ENCODE measurements at places on chromosomes 5 and 9.

DNA sequence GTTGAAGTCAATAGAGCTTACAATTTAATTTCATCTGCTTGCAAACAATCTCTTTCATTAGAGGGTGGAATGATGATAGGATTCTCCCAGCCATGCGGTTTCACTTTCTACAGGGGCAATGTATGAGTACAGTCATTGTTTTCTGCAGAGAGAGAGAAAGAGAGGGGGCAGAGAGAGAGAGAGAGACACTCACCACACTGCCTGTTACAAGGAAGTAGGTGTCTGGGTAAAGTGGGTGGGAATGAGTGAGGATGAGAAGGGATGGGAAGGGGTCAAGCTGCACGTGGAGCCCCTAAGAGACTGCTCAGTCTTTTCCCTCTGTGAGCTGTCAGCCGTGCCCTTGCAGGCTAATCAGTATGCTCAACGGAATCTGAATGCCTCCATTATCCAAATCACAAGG lies 454.3 kb downstream of the KDM4C start:
- peak; percentile 37 for DNase-seq

DNA sequence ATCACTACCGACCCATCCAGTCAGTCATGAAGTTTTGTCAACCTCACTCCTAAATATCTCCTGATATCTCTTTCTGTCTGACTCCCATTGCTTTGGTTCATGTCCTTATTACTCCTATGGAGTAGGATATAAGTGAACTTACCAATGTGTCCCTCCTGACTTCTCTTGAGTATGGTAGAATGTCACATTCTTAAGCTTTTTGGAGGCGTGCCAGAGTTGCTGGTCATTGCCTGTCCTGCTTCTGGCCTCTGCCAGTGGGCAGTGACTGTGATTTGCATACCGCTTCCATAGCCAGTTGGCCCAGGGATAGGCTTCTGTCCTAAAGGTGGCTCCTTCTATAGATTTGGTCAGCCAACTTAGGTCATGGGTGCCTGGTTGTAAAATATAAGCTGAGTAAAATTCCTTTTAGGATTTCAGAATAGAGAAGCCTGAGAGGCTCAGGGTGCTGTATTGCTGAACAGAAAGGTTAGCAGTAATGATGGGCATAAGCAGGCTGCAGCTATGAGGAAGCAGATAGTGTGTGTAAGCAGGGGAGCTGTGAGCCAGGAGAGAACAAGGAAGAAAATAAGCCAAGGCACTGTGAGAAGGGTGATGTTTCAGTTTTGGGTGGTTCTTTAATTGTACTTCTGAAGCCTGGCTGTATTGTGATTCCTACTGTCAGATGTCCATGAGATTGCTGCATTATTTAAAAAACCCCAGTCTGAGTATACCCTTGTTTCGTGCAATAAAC lies 16.1 kb upstream of the MARCHF3 start:
- DNase-seq = no peak

- no peak for DNase-seq
Observed at GRCh38 chr5:21051945-21052344, 1063.9 kb upstream of the CDH18 start.

- DNase-seq = peak; percentile 21
Observed at GRCh38 chr9:749716-750115, 91.8 kb upstream of the DMRT1 start.

- DNase-seq = peak; percentile 34
Observed at GRCh38 chr9:38641985-38642864, 21.8 kb upstream of the ANKRD18A start.

DNA sequence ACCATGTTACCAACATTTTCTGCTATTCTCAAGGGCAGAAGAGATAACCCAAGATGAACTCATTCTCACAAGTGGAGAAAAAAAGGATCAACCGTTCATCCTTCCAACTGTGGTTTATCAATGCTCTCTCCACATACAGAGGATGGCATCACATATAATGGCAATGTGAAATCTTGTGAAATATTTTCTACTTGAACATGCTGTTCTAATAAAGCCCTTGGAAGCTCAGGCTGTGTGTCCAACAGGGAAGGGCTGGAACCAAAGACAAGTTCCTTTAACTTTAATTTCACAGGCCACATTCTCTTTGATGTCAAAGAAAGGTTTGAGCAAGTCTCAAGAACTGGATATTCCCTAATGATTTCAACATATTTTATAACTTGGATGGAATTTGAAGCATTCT lies 230.5 kb downstream of the SPOCK1 start:
- no peak for DNase-seq

- no peak for DNase-seq
Observed at GRCh38 chr5:118366429-118366828, 621.9 kb downstream of the DTWD2 start.

- peak; percentile 53 for DNase-seq
Observed at GRCh38 chr5:113278976-113279375, 155.8 kb downstream of the TSSK1B start.

GRCh38 chr9:104658496-104659195 lies 35.7 kb upstream of the OR13D1 start:
- DNase-seq = no peak

GRCh38 chr9:134403292-134403681 lies 77.0 kb downstream of the RXRA start:
- DNase-seq = no peak

DNA sequence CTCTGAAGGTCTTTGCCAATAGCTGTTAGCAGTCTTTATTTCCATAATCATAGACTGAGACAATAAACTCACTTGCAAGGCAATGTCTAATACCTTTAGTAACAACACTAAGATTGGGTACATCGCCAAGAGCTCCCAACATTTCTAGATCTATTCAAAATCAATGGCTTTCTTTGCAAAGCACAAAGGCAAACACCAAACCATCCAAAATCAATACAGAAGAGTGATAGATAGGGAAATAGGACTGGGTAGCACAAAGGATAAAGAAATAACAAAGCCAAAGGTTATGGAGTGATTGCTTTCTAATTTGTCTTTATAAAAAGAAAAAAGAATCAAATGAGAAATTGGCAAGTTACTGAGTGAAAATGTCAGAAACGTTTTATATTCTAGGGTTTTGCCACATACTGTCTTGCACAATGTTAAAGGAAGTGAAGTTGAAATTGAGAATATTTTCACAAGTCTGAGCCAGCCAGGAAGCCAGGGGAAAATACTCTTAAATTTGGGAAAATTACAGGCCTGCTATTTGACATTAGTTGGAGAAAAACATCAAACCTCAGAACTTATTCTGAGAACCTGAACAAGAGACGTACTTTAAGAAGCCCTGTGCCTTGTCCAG lies 53.3 kb upstream of the LHFPL2 start:
- no peak for DNase-seq

- no peak for DNase-seq
Observed at GRCh38 chr5:128528637-128529255, 9.3 kb downstream of the FBN2 start.

DNA sequence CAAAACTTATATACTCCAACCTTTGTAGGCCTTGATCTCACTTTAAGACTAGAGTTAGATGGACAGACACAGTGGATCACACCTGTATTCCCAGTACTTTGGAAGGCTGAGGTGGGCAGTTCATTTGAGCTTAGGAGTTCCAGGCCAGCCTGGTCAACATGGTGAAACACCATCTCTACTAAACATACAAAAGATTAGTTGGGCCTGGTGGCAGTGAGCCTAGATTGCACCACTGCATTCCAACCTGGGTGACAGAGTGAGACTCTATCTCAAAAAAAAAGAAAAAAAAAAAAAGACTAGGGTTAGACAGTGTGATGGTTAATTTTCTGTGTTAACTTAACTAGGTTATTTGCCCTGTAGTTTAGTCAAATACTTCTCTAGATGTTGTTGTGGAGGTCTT lies 74.1 kb downstream of the CFAP95 start:
- no peak for DNase-seq

DNA sequence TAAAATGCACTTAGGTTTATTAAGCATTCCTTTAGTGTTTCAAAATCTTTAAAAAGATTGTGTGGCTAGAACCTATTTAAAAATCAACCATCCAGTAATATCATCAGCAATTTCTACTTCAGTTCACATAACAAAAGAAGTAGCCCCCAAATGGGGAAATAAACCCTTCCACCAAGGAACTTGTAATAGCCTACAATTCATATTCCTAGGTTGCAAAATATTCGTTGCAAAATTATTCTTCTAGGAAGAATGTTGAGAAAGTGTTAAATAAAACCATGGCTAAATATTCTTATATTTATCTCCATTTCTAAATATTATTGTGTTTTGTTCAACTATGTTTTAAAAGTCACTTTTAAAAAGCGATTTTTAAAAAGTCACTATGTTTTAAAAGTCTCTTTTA lies 177.9 kb upstream of the PRLR start:
- no peak for DNase-seq

DNA sequence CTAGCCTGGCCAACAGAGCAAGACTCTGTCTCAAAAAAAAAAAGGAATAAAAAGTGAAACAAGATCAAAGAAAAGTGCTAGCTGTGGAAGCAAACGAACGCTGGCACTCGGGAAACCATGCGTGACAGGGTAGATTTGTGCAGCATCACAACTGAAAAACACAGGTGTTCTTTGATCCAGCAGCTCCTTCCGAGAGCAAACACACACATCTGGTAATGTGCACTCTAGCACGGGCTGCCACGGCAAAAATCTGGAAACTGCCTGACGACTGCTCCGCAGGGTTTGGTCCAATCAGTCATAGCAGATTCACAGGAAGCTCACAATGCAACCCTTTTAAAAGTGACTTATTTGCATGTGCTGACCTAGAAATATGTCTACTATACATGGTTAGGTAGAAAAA lies 80.0 kb downstream of the SYK start:
- no peak for DNase-seq

DNA sequence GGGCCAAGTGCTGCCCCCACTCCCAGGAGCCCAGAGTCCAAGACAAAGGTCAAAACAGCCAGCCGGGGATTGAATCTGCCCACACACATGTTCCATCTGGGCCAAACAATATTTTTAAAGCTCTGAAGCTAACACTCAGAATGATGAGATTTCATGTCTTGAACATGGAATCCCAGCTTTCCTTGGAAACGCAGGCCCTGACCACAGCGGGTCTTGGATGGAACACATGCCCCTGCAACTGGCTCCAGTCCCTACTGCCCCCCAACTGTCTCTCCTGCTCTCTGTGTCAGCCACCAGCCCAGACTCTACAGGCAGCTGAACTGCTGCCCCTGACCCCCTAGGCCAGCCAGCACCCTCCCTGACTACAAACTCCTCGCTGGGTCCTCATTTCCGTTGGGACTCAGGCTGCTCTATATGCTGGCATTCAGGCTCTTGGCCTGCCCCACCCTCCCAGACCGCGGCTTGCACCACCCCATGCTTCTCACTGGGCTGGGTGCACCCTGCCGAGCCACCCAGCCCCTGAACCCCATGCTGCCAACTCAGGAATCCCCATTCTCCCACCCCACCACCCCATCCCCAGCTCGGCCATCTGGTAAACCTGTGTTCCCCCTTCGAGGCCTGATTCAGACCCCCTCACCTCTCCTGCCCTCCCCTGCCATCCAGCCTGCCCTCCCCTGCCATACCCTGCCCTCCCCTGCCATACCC lies 71.7 kb downstream of the ADAMTS2 start:
- no peak for DNase-seq

- no peak for DNase-seq
Observed at GRCh38 chr5:151125421-151125820, 32.2 kb downstream of the ANXA6 start.

GRCh38 chr9:78502566-78502965 lies 205.6 kb downstream of the PSAT1 start:
- DNase-seq = no peak

DNA sequence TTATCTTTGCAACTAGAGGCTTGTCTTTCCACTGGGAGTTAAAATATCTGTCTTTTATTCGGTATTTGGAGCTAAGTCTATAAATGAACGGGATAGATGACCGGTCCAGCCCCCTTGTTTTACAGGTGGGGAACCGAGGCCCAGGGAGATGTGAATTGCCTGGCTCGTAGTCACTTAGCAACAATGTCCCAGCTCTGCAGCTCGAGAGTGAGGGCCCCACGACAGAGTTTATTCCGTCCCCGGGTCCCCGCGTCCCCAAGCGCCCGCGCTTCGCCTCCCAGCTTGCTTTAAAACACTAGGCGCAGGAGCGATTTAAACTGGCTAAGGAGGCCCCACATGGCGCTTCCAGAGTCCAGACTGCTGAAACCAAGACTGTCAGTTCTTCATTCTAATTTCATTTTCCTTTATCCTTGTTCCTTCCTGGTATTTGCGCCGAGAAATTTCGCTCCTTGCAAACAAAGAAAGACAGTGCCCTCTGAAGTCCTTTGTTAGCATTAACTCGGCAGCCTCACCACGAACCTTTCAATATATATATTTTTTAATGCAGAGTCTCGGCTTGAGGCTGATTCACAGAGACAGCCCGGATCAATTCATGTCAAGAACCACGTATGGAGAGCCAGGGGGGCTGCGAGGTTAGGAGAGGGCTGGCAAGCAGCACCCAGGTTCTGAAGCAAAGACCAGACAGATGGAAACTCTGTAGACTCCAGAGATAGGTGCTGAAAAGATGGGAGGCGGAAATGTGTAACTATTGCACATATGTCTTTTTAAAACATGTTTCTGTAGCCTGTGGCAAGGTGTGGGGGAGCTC lies 1.4 kb upstream of the ENC1 start:
- DNase-seq = peak; percentile 76

- no peak for DNase-seq
Observed at GRCh38 chr9:131812116-131812790, 72.4 kb upstream of the RAPGEF1 start.

DNA sequence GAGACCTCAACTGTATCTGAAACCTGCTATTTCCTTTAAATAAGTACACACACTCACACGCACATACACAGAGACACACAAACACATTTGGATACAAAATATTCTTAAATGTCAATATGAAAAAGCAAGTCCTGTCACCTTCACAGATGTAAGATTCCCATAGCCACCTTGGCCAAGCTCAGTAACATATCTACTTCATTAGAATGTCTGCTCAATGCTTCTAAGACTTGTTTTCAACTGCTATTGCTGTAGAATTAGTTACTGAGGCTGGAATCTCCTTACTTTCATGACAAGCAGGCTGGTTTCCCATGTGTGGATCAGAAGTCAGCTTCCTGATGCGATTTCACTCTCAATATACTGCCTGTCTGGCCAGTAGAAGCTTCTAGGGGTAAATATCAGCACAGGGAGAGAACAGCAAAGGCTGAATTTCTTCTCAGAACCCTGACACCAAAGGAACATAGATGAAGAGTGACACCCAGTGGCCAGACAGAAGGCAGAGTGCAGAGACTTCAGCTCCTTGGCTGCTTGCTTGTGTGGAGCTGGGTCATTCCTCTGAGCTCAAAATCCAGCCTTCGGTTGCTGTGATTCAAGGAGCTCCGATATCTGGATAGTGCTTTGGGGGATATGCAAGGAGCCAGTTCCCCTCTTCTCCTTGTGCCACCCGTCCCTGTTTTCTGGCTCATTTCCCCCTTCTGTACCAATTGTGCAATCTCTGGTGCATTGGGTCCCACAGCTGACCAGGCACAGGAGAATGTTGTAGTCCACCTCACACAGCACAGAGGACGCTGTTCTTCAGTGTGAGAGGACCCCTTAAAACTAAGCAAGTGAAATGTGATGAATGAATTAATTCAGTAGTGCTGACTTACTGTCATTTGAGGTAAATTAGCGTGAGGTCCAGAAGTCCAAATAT lies 26.6 kb upstream of the ABLIM3 start:
- DNase-seq = peak; percentile 77

- no peak for DNase-seq
Observed at GRCh38 chr5:163497315-163497714, 8.1 kb upstream of the MAT2B start.

- DNase-seq = peak; percentile 94
Observed at GRCh38 chr5:150036513-150036912, 36.0 kb downstream of the HMGXB3 start.

- no peak for DNase-seq
Observed at GRCh38 chr9:33320230-33320567, 29.9 kb downstream of the NFX1 start.

GRCh38 chr5:66553368-66553912 lies 42.8 kb upstream of the MAST4 start:
- DNase-seq = no peak

- DNase-seq = peak; percentile 21
Observed at GRCh38 chr5:111061618-111062017, 9.9 kb upstream of the TSLP start.

Measured in mammary epithelial cell (primary cell).